CD4-positive, alpha-beta T cell treated with Interferon gamma for 1 hour (primary cell): ENCODE measurements at places on chromosomes 4 and X.

DNA sequence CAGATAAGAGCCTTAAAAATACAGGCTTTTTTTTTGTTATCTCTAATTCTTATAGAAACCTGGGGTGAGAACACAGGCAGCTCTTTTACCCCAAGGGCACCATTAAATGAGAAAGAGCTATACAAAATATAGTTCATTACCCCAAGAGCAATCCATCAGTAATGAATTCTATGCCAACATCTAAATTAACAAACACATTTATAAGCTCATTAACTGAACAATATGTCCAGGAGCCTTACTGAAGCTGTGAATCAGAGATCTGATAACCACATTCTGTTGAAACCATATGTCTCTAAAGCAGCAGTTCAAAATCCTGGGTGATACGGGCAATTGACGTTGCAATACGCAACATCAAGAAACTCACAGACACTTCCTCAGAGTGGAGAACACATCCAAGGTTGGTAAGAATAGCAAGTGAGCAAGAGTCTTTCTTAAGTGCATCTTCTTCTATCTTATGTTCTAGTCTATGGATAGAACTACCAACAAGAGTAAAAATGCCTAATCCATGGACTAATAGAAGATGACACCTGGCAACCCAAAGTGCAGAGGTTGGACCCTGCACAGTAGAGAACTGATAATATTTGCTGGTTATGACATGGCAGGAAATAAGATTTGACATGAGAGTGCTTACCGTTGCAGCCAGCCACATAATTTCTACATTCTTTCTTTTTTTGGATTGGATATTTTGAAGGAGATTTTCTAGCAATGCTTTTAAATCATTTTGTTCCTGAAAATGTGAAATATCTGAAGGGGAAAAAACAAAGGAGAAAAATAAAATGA lies 449.3 kb downstream of the IL15 start:
- no peak for DNase-seq

DNA sequence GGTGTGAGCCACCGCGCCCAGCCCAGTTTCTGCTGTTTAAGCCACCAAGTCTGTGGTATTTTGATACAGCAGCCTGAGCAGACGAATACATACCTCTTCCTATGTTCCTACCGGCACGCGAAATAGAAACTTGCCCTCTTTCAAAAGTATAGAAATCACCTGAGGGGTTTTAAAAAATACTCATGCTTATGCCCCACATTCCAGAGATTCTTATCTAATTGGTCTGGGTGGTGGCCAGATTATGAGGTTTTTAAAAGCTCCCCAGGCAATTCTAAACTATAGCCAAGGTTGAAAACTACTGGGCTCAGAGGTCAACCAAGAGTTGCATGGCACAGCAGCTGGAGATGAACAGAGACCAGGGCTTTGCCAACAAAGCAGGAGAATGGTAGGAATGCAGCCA lies 24.9 kb upstream of the HUWE1 start:
- no peak for DNase-seq

- no peak for DNase-seq
Measured at GRCh38 chrX:105618393-105619101, 203.8 kb upstream of the NRK start.

- DNase-seq, result no peak
Measured at GRCh38 chr4:99606716-99607115, 32.1 kb downstream of the MTTP start.

DNA sequence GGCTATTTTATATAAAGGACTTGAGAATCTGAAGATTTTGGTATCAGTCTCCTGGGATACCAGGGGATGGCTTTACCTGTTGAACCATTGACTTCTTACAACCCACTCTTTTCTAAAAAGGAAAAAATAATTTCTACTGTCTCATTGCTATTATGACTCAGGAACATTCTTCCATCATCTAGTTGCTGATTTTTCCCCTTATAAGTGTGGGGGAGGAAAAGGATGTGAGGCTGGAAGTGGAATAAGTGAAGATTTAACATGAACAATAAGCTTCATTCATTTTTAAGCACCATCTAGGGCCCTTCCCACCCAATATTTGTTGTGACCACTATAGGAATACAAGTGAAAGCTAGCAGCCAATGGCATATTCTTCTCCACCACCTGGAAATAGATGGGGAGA lies 10.6 kb upstream of the MND1 start:
- no peak for DNase-seq

DNA sequence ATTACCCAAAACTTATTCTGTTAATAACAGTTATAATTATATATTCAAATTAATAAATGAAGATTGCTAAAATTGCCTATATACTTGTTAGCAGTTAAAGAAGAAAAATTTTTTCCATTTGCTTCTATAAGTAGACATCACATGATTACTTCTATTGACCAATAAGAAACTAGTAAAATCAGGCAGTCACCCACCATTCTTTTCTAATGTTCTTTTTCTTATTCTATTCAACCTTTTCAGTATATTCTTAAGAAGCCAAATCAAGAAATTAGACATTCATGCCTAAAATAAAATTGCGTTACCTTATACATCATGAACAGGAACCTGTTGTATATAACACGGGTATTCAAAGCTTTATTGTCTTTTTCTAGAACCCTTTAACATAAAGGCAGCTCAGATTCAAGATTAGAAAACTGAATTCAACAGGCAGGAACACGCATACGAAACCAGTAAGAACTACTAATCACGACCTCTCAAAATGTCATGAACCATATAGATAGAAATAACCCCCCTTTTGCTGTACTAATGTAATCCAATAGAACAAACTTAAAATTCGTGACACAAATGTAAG lies 568.1 kb upstream of the DIPK2B start:
- DNase-seq, result no peak
